CD4-positive, alpha-beta memory T cell (primary cell): ENCODE measurements at places on chromosomes 4 and X. TPM values are rescaled to one million over a fixed set of nuclear protein-coding genes. Genes with fewer than 3 reads are reported as not detected.

SLC6A14 gene
- polyA plus RNA-seq = not detected

UGT2B11 gene
- polyA plus RNA-seq = not detected

RPL10 gene
- 5,740 TPM for polyA plus RNA-seq

OPN1MW2 gene
- polyA plus RNA-seq = not detected

NR0B1 gene
- not detected for polyA plus RNA-seq

CT45A10 gene
- not detected for polyA plus RNA-seq

SLC34A2 gene
- not detected for polyA plus RNA-seq

CPLX1 gene
- 0.26 TPM for polyA plus RNA-seq

ASB9 gene
- 0.73 TPM for polyA plus RNA-seq

BMPR1B gene
- polyA plus RNA-seq = not detected

CT45A2 gene
- polyA plus RNA-seq = not detected

TSPAN5 gene
- polyA plus RNA-seq = 34.0 TPM

UCP1 gene
- polyA plus RNA-seq = not detected

ADAM29 gene
- not detected for polyA plus RNA-seq

ARAP2 gene
- 19.7 TPM for polyA plus RNA-seq

MAGEB6 gene
- not detected for polyA plus RNA-seq

TLR2 gene
- polyA plus RNA-seq = 1.3 TPM

MAGEA2B gene
- polyA plus RNA-seq = not detected

FRMD7 gene
- not detected for polyA plus RNA-seq

GAGE12H gene
- polyA plus RNA-seq = not detected

PDHA1 gene
- 75.4 TPM for polyA plus RNA-seq

FOXR2 gene
- polyA plus RNA-seq = not detected

MAOB gene
- polyA plus RNA-seq = not detected

MMGT1 gene
- 9.1 TPM for polyA plus RNA-seq

GRSF1 gene
- 74.3 TPM for polyA plus RNA-seq

KIAA0232 gene
- polyA plus RNA-seq = 9.9 TPM

BRS3 gene
- not detected for polyA plus RNA-seq

GSX2 gene
- not detected for polyA plus RNA-seq

RAB9B gene
- 0.15 TPM for polyA plus RNA-seq

PNCK gene
- polyA plus RNA-seq = not detected

UGT2B17 gene
- not detected for polyA plus RNA-seq

SUPT20HL2 gene
- not detected for polyA plus RNA-seq

SHROOM2 gene
- polyA plus RNA-seq = not detected

FAM47C gene
- polyA plus RNA-seq = not detected

VSIG4 gene
- polyA plus RNA-seq = not detected

ZNF718 gene
- 3.6 TPM for polyA plus RNA-seq

CT83 gene
- polyA plus RNA-seq = not detected

NDP gene
- polyA plus RNA-seq = not detected

LIMCH1 gene
- polyA plus RNA-seq = not detected

NWD2 gene
- not detected for polyA plus RNA-seq
